Pulmonary artery endothelial cell (primary cell): ENCODE measurements at places on chromosomes 12 and 14. TPM values are rescaled to one million over a fixed set of nuclear protein-coding genes. Genes with fewer than 3 reads are reported as not detected.

Gene CACNA1C
- total RNA-seq = not detected in 2 replicates

Gene FOXG1
- total RNA-seq = 0.04 and 0.26 TPM in 2 replicates

Gene KDM2B
- 27.8 and 30.5 TPM in 2 replicates for total RNA-seq

Gene FLRT2
- total RNA-seq = 20.8 and 55.9 TPM in 2 replicates

Gene PRICKLE1
- total RNA-seq = 36.5 and 36.7 TPM in 2 replicates

Gene SYT10
- not detected in 2 replicates for total RNA-seq

Gene DIO2
- 0.13 and 0.28 TPM in 2 replicates for total RNA-seq

Gene YARS2
- 44.9 and 52.1 TPM in 2 replicates for total RNA-seq

Gene SLC7A7
- 9.3 and 18.6 TPM in 2 replicates for total RNA-seq
